ENCODE measurements at places on chromosomes 1 and 21.

DNA sequence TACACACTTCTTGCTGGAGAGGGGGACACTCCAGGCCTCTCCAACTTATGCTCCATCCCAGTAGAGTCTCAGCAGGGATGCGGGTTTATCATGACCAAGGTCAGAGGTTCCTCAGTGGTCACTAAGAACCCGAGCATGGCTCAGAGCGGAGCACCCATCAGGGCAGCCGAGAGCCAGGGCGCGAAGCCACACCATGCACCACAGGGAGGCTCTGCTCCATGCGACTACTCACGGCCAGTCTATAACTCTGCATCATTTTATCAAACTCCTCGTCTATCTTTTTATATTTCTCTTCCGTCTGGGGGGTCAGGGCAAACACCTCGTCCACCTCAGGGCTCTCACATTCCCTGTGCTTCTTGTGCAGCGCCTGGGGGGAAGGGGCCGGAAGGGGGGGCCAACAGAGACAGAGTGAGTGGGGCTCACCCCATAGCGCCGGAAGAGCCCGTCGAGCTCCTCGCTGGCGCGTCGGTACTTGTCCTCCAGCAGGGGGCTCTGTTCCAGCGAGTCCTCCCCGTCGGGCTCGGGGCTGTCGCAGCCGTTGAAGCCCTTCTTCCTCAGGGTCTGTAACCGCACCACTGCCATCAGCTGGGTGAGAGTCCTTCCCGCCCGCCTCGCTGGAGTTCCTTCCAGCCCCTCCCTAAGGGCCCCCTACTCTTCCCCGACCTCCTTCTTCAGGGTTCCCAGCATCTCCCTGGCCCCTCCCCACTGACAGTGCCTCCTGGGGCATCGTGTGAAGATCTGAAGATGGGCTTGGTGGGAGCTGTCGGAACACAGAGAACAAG is 20.0 kb downstream of the MEF2D start:
- DNase-seq = peak; percentile 64

DNA sequence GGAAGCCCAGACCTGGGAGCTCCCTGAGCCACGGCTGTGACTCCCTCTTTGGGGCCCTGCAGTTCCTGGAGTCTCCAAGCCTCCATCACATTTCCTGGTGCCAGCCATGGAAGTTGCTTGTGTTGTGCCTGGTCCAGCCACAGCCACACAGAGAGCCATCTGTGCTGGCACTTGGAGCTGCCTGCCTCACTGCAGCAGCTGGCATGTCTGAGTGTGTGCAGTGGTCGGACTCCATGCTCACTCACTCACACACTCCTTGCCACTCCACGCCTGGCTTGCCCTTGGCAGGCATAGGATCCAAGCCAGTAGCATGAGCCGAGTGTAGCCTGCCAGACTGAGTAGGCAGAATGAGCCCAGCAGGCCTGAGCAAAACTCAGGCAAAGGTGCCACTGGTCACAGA is 516.3 kb upstream of the BEND5 start:
- no peak for DNase-seq

DNA sequence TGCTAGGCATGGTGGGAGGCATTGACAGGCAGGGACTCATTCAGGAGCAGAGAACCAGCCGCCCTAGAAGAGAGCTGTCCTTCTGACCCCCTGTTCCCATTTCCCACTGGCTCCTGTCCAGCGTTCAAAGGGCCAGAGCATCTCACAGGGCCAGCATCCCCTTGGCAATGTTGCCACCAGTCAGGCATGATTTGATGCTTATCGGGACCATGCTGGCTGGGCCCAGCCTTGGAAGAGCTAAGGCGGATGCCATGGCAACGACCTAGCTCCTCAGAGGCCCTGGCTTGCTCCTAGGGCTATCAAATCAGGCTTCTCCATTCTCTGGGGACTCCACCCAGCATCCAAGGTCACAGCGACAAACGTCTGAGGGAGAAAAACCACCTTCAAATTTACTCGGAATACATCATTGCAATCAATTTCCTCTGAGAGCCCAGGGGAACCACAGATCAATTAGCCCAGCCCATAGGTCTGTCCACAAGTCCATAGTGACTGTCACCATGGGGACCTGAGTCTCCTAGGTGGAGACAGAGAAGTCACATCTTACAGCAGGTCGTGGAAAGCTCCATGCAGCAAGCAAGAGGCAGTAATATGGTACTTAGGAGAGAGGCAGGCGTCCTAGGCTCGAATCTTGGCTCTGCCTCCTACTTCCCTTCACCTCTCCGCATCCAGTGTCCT is 14.1 kb upstream of the VWA5B1 start:
- DNase-seq = no peak

- no peak for DNase-seq
Observed at GRCh38 chr1:156947818-156948525, 27.5 kb downstream of the LRRC71 start.

DNA sequence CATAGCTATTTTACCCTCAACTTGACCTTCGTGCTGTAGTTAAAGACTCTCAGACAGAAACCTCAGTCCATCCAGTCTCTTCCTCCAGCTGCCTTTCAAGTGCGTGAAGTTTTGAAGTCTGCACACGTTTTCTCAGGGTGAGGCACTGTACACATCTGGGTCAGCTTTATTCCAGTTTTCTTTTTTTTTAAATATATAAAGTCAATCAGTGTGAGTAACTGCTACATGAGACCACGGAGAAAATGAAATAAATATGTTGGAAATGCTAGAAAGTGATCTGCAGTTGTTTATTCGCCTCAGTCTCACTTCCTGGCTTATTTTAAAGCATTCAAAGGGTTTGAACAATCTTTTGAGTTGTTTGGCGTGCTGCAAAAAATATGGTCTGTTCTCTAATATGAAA is 135.7 kb downstream of the ROR1 start:
- DNase-seq = no peak

- no peak for DNase-seq
Observed at GRCh38 chr1:48803474-48803873, 26.8 kb upstream of the BEND5 start.

DNA sequence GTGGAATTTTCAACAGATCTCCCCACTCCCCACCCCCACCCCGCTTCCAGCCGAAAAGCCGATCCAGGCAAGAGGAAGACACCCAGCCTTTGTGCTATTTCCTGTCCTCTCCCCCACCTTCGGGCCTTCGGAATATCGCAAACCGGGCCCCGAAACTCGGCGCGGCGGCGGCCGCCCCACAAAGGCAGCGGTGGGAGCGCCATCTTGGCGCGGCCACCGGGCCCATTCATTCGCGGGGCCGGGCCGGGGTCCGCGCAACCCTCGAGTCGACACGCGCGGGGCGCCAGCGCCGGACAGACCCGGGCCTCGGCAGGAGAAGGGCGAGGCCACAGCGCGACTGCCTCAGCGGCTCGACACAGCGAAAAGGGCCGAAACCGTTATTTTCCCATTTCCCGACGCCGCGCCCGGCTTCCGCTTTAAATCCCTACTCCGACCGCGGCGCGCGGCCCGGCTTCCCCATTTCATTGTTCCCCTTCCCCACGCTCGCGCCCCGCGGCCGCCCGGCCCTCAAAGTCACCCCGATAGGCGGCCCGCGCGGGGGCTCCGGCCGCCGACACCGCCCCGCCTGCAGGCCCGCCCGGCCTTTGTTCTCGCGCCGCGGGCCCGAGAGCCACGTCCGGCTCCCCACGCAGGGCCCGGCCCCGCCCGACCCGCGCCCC is 911 bp downstream of the GNB1 start:
- no peak for DNase-seq

- DNase-seq = no peak
Observed at GRCh38 chr1:66239834-66240233, 294.1 kb upstream of the SGIP1 start.

DNA sequence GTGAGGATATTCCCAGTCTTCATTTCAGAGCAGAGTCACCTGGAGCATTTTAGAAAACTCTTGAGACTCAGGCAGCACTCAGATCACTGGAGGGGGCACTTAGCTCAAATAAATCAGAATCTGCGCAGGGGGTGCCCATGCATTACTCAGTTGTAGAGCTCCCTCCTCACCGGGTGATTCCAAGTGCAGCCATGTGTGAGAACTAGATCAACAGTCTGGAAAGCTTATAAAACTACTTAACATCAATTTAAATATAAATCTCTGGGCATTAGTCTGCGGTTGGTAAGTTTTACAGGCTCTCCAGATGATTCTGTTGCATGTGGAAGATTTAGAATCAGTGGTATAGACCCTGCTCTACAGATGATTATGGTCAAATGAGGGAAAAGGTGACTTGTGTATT is 128.6 kb downstream of the ST6GALNAC3 start:
- DNase-seq = no peak

GRCh38 chr1:209356976-209357377 is 226.5 kb upstream of the CAMK1G start:
- no peak for DNase-seq

DNA sequence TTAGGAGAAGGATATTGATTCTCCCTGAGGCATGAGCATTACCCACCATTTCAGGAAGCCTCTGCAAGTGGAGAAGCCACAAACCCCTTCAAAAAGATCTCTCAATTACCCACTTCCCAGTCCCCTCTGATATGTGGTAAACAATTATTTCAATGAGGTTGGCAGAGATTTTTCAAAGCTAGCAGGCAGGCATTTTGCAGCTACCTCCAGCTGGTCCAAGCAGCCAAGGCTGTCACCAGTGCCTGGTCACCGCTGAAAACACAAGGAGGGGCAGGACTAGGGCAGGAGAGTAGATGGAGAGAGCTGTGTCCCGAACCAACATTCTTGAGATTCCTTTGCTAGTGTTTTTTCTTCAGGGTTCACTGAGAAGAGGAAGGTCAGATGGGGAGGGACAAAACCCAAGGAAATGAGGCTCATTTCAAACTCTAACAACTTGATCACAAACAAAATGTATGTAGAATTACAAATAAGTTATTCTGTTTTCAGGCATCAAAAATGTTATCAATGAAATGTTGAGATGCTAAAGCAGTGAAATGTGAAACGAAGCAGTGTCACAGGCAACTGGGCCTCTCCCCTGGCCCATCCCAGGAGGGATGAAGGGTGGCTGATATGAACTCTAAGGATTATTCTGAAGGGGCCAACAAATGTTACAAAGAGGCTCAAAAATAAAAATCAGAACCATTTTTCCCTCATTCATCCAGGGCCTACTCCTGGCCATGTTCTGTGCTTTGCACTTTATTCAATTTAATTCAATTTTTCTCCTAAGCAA is 22.3 kb downstream of the APP start:
- no peak for DNase-seq

DNA sequence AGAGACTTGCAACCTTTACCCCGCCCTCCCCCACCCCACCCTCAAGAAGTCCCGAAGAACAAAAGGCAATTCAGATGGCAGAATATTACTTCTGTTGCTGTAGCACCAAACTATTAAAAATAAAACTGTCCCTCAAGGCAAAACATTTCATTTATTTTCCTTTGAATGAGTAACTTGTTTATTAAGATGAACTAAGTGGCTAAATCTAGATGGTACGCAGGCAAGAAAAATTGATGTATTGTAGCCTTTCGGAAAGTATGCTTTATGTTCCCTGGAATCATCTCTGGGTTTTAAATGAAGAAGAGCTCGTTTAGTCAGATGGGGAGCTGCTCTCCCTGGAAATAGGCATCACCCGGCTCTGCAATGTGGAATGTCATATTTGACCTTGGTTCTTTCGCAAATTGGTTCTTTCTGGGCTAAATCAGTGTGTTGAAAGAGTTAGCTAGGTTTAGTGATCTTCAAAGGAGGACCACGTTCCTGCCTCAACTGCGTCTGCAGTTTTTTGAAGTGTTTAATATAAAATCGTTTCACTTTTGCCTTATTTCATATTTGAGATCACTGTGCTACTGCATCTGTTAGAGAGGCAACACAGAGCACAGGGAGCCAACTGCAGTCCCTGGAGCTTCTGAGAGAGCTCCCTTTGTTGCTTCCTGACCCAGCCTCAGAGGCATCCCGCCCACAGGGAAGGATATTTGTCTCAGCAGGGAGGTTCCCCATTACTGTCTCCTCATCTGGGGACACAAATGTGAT is 61.8 kb downstream of the KIF26B start:
- no peak for DNase-seq

- peak; percentile 2 for DNase-seq
Observed at GRCh38 chr1:236281198-236281653, 532 bp downstream of the ERO1B start.

DNA sequence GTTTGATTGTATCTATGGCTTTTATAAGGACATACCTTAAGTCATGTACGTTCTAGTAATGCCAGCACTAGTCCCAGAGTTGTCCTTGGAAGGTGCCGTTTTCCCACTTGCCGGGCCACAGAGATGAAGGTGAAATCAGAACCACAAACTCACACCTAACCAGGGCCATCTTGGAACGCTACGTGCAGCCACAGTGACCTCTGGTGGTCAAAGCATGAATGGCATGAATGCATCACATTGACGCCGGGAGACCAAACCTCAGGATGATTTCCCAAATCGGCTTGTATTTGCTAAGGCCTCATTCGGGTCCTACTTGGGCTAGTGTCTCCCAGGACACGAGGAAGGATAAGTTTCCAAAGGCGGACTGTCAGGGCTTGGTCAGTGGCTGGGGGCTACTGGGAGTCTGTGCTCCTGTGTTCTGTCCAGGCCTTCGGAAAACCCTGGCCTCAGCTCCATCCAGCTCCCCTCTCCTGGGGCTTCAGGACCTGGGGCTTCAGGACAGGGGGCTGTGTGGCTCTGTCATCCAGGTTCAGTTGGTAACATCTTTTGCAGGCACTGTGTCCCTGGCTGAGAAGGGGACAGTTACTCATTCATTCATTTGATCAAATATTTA is 260.5 kb downstream of the PRDM2 start:
- DNase-seq = peak; percentile 39

- no peak for DNase-seq
Observed at GRCh38 chr1:228552596-228553176, 65.5 kb downstream of the RNF187 start.

DNA sequence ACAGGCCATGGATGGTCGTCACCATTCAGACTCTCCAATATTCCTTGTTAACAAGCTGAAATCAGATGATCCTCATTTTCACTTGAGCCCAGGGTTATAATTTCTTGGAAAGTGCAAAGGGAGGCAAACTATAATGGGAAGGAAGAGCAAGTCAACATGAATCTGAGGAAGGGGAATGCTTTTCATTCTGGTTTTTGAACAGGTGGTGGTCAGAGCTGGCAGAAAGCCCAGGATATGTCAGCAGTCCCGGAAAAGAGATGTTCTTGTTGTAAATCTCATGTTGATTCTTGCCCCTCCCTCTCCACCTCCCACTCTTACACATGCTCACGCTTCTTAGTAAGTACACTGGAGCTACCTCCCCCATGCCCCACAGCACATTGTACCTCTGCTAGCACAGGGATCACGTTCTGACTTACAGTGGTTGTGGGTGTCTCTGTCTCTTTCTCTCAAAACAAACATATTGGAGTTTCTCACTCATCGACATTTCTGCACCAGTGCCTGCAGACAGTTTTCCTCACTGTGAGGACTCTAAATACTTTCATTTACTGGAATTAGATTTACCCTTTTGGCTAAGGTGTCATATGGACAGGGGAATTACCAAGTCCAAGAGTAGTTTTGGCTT is 77.6 kb downstream of the XCL2 start:
- DNase-seq = no peak

- DNase-seq = no peak
Observed at GRCh38 chr1:17890056-17890814, 135.1 kb downstream of the ACTL8 start.

- DNase-seq = no peak
Observed at GRCh38 chr1:200051620-200052019, 24.1 kb downstream of the NR5A2 start.

GRCh38 chr1:116470671-116471070 is 97.6 kb downstream of the ATP1A1 start:
- DNase-seq = no peak

GRCh38 chr1:228842094-228842775 is 107.0 kb downstream of the RHOU start:
- DNase-seq = no peak

GRCh38 chr1:91846007-91846638 is 39.8 kb downstream of the TGFBR3 start:
- no peak for DNase-seq

- no peak for DNase-seq
Observed at GRCh38 chr1:24551290-24551959, 4.5 kb upstream of the NCMAP start.

- no peak for DNase-seq
Observed at GRCh38 chr1:113980110-113980509, 836 bp downstream of the OLFML3 start.
